Right lung (tissue), 10 donors: ENCODE measurements at places on chromosomes 12 and 14. TPM values are rescaled to one million over a fixed set of nuclear protein-coding genes. Genes with fewer than 3 reads are reported as not detected.

DNA sequence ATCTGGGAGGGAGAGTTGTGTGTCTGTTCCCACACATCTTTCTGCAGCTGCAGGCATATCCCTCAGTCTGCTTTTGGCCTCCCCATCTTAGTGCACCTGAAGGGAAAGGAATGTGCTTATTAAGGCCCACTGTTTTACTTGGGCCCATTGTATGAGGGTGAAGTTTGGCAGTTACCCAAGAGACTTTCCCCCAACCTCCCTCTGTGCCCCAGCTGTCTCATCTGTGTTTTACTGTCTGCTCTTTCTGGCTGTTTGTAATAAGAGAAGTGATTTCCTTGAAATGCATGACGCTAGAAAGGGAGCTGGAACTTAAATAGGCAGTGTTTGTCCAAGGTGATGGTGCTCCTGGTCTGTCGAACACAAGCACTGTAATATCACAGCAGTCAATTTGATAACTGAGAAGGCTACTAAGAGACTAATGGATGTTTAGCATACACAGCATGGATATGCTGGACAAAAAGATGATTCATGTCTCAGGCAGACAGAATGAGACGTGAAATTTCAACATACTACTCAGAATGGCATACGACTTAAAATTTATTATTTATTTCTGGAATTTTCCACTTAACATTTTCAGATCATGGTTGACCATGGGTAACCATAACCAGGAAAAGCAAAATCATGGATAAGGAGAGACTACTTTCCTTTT, 43.6 kb downstream of the FSCB start:
- DNase-seq: no peak

DNA sequence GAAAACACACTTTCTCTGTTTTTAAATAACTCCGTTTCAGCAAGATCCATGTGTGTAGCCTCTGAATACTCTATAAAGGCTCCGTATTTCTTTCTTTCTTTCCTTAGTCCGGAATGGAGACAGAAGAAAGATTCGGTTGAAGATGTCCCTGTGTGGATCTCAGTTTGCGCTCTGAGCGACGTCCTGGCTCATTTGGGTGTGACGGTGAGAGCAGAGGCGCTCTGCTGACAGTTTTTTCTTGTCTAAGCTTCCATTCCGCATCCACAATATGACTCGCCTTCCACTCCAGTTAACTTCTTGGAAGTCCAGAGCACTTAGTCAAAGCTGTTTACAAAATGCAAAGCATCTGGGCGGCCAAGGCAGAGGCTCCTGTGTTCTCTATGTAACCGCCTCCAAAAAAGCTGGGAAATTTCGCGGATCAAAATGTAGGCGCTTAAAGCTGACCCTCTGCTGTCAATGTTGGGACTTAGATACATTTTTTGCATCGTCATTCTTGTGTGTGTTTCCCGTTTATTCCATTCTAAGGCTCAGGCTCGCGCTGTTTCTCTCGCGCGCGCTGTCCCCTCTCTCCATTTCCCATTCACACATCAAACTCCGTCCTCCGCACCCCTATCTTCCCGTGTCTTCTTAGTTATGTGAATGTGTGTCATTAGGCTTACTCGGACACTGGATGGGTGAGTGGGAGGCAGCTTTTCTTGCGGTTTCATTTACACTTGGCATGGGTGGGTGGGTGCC, 880 bp upstream of the FLRT2 start:
- DNase-seq: no peak

- DNase-seq: no peak
Measured at GRCh38 chr14:100283984-100284881, 22.0 kb downstream of the SLC25A29 start.

DNA sequence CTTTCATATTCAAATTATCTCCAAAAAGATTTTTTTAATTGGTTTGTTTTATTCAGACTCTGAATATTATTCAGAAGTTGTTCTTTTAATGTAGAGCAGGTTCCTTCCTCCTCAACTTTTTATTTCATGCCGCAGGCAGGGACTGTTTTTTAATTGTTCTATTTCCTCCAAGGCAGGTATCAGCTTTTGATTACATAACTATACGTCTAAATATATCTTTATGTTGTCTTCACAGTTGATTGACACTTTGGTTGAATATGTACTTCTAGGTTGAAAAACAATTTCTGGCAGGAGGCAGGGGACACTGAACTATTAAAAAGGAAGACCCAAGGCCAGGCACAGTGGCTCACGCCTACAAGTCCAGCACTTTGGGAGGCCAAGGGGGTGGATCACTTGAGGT, 82.5 kb downstream of the HECTD4 start:
- no peak for DNase-seq

GRCh38 chr12:46461907-46462640, 89.5 kb upstream of the SLC38A2 start:
- DNase-seq: no peak

- no peak for DNase-seq
Measured at GRCh38 chr14:35352274-35353233, 52.0 kb downstream of the NFKBIA start.

The KRT82 gene
- not detected for polyA plus RNA-seq
